ENCODE measurements at places on chromosomes 3 and 15.

DNA sequence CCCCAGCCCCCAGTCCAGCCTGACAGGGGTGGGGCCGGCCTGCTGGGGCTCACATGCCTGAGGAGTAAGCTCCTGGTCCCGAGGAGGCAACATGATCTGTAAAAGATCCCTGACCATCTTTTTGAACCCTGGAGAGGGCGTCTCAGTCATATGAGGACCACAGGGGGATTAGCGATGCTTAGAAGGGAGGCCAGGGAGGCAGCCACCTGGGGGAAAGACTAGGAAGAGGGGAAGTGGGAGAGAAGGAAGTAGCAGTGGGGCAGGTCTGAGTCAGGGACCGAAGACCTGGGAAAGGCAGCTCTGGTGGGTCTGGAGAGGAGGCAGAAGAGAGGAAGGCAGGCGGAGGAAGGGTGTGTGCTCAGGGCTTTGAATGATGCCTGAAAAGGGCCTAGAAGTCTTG lies 18.9 kb downstream of the PIF1 start:
- DNase-seq, result no peak

DNA sequence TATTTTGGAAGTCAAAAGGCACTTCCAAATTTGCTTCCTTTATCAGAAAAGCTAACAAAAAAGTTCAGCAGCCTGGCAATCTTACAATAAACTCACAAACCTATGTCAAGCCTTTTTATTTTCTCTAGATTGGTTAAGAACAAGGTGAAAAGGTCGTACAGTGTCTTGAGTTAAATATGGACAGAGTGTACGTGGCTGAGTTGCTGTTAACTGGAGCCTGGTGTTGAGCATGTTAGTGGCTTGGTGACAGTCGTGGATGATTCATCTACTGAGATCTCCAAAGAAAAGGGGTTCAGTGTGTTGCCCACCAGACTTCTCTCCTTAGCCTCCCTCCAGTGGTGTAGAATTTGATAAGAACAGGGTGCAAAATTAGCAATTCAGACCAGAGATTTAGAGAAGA lies 89.7 kb downstream of the SSR3 start:
- DNase-seq, result no peak

- no peak for DNase-seq
Observed at GRCh38 chr3:152091725-152092124, 177.0 kb upstream of the MBNL1 start.

GRCh38 chr15:57728436-57728835 lies 21.9 kb downstream of the POLR2M start:
- DNase-seq, result no peak

DNA sequence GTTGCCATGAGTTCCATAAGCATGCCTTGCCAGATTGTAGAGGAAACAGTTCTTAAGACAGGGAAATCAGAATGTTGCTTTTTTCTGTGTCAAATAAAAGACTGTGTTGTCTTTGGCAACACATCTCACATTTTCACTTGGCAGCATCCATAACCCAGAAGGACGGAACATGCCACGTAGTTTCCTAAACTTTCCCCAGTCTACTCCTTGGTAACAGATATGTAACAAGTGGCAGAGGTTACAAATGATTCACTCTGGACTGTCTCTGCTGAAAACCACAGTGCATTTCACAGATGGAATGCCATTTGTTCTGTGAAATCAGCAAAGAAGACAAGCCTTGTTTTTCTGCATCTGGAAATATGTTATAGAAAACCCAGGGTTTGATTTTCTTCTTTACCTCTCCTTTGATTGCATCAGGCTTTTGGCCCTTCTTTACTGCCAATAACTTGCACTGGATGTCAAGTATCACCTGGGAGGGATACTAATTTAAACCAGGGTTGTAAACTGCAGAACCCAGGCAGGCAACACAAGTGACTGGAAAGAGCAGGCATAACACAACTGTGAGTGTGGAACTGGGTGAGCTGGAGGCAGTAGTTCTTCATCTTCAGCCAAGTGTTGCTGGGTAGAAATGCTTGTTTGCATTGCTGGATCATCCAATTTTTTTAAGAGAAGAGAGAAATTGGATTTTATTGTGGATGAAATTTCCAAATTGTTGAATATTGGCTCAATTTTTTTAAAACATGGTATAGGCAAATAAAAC lies 124.4 kb upstream of the FOXB1 start:
- no peak for DNase-seq

DNA sequence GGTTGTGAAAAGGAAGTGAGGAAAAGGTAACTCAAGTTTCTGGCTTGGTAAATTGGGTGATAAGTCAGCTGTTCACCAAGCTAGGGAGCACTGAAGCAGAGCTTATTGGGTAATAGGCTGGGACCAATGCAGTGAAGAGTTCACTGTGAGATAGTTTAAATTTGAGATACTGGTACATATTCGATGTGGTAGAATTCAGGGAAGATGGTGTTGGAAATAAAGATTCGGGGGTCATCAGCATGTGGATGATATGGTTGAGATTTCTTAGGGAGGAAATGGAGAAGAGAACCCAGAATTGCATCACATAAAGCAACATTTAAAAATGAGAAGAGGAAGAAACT lies 16.9 kb downstream of the MME start:
- DNase-seq, result no peak

DNA sequence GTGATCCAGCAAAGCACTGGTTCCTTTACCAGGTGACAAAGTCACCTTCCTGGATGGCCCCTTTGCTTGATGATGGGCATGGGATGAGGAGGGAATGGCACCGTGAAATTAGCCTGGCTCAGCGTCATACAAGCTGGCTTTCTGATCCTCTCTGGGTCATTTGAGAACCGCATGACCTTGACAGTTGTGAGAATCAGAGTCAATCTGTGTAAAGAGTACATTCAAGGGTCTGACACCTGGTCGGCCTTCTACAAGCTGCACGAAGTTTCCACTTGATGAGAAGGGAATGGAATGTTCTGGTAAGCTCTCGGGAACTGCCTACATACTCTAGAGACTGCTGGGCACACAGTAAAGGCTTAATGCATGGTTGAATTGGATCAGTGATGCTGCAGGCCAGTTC lies 319.8 kb upstream of the TLE3 start:
- DNase-seq, result no peak

- DNase-seq, result peak; percentile 65
Observed at GRCh38 chr3:37741644-37742043, 120.0 kb upstream of the CTDSPL start.

GRCh38 chr3:13011573-13012220 lies 61.5 kb downstream of the IQSEC1 start:
- no peak for DNase-seq

DNA sequence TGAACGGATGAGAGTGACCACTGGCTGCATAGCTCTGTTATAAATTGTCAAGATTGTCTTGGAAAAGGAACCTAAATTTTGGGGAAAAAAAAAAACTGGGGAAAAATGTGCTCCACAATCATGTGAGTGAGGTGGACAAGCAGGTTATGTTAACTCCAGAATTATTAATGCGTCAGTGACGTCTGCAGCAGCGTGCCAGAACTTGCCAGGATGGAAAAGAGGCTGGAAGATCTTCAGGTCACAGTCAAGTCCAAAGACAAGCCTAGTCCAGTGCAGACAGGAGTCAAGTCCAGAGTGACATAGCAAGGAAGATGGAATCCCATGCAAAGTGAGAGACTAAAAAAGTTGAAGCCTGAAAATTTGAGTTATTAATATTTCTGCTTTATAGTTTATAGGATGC lies 140.6 kb downstream of the RYR3 start:
- DNase-seq, result no peak

DNA sequence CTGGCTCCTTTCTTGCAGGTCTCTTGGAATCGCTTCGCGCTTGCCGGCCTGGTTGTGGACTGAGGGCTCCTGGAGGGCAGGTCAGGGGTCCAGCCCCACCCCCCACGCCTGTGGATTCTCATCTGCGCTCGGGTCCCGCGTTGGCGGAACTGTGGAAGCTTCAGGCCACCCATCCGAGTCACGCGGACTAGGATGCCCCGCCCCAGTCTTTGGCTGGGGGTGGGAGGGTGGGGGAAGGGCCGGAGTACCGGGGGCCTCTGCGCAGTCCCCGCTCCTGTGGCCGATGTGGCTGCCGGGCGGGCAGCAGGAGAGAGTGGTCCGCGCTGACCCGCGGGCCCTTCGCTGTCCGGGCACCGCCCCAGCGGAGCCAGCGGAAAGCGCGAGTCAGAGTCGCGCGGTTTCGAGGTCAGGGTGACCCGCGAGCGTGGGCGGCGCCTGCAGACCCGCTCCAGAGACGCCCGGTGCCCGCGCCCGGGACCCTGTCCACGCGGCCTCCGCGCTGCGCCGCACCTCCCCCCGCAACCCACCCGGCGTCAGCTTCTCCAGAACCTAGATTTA lies 114.2 kb downstream of the KLF13 start:
- no peak for DNase-seq

- no peak for DNase-seq
Observed at GRCh38 chr3:128823631-128824030, 55.8 kb upstream of the ACAD9 start.

DNA sequence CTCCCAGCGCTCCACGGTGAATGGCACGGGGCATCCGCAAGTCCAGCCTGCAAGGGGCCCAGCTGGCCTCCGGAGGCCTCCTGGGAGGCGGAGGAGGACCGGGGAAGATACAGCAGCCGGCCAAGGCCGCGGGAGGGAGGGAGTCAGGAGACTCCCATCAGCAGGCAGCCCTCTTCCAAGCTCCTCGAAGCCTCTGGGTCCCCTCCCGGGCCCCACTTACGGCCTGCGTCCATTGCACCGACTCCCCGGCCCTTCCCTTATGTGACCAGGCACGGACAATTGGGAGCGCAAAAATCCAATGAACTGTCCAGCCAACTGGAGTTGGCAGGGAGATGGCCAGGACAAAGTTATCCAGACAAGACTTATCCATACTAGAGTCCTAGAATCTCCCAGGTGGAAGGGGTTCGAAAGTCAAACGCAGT lies 668 bp downstream of the MFGE8 start:
- DNase-seq, result no peak

GRCh38 chr3:120348991-120349854 lies at the start of gene LRRC58:
LRRC58 (minus strand) TSS chr3:120349354; CDS start chr3:120349243, 111 bp downstream.
- DNase-seq, result peak; percentile 93

GRCh38 chr15:40807888-40808461 lies 702 bp upstream of the DNAJC17 start:
- no peak for DNase-seq

DNA sequence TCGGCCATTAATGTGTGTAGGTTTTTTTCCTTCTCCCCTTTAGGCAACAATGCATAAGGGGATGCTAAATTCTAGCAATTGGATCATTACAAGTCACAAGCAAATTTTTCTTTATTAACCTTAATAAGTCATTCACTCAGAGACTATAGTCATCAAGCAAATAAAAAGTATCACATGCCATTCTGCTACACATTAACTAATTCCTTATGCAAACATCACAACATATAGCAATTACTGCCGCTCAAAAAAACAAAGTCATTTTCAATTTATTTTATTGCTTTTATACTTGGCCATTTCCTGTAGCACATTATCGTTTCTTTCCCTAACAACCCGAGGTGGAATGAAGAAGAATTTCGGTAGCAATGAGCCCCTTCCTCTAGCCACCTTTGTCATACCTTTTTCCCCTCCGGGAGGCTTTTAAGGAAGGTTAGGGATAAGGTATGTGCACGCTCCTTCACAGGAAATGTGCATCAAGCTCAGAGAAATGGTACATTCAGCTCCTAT lies 421.2 kb downstream of the TIGIT start:
- no peak for DNase-seq

DNA sequence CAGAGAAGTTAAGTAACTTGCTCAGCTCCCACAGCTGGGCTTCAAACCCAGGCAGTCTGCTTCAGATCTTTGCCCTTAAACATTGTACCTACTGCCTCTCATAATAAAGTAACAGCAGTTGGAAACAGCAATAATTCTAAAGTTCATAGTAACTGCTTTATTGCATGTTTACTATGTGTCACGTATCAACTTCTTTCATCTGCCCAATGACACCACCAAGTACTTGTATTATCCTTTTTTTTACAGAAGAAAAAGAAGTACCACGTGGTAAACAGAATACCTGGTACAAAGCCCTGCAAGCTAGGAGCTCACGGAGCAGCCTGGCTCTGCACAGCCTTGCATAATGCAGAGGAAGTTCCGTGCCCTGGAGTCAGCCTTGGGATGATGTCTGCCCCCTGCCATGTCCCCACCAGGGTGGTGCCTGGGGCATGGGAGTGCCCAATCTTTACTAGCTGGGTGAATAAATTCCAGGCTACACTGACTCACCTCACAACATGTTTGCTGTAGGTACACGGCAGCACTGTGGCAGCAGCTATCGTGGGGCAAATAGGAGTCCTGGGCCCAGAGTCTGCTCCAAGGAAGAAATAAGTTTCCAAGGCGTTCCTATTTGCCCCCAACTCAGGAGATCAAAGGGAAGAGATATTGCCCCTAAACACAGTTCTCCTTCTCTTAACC lies 77.2 kb downstream of the LDHAL6B start:
- no peak for DNase-seq

GRCh38 chr15:70882361-70882760 lies 9.9 kb downstream of the THAP10 start:
- no peak for DNase-seq

DNA sequence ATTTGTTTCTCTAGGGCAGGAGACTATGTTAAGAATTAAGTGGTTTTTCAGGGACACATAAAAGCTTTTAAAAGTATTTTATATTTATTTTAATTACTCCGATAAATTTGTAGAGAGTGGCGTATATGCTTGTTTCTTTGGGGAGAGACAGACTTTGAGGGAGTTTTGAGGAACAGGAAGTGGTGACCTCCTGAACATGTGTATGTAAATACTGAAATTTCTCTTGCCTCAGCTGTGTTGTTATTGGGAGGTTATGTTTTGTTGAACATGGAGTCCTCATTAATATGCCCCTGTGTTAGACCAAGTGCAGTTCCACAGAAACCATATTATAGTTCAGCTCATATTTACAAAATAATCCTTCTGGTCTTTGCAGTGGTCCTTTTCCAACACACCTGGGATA lies 41.8 kb upstream of the UTS2B start:
- DNase-seq, result no peak

DNA sequence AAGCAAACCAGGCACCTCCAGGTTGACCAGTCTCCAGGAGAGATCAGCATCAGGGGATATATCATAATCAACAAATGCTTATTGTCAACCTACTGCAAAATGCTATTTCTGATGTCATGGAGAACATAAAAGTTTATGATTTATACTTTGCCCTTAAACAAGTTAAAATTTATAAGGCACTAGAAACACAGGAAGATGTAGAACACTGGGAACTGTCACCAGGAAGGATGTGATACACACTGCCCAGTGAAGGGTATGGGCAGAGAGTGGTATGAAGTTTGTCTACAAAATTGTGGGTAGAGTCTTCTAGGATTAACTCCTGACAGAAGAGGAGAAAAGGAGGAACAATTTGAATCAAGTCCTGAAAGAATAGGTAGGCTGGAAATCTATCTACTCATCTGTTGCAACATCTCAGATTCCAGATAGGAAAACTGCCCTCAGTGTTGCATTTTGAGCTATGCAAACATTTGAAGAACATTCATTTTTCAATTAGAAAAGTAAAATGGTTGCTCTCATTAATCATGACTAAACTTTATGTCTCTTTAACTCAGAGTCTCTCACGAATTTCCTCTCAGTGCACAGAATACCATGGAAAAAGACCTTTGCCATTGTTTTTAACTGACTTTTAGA lies 105.9 kb upstream of the SKOR1 start:
- no peak for DNase-seq
